ENCODE measurements at places on chromosomes 3 and 15. TPM values are rescaled to one million over a fixed set of nuclear protein-coding genes. Genes with fewer than 3 reads are reported as not detected.
A peak's percentile ranks its signal among the peaks of the same experiment; 100 is the strongest.

GRCh38 chr15:58484791-58485600 is 53.2 kb downstream of the LIPC start:
- DNase-seq: no peak

Gene P2RY1
- total RNA-seq: 2.2 TPM

Gene KCNMB2
- 4.4 TPM for total RNA-seq

- DNase-seq: no peak
Observed at GRCh38 chr3:13682331-13683013, 133.5 kb downstream of the FBLN2 start.

- DNase-seq: no peak
Observed at GRCh38 chr3:156620901-156621300, 53.5 kb upstream of the TIPARP start.

DNA sequence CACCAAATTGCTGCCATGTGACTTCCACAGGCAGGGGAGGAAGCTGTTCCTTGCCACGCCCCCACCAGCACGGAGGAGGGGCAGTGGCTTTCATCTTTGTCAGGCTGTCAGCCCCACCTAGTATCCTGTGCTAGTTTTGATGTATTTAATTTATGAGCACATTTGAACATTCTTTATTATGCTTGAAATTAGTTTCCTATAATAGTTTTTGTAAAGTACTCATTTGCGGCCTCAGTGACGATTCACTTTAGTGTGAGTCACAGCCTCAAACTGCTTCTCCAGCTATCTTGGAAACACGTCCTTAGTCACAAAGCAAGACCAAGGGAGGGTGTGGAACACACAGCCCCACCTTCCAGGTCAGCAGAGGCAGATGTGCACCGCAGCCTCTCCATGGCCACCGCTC is 239.9 kb upstream of the ATP10A start:
- DNase-seq: no peak

- no peak for DNase-seq
Observed at GRCh38 chr15:36108541-36108940, 470.9 kb upstream of the CDIN1 start.

DNA sequence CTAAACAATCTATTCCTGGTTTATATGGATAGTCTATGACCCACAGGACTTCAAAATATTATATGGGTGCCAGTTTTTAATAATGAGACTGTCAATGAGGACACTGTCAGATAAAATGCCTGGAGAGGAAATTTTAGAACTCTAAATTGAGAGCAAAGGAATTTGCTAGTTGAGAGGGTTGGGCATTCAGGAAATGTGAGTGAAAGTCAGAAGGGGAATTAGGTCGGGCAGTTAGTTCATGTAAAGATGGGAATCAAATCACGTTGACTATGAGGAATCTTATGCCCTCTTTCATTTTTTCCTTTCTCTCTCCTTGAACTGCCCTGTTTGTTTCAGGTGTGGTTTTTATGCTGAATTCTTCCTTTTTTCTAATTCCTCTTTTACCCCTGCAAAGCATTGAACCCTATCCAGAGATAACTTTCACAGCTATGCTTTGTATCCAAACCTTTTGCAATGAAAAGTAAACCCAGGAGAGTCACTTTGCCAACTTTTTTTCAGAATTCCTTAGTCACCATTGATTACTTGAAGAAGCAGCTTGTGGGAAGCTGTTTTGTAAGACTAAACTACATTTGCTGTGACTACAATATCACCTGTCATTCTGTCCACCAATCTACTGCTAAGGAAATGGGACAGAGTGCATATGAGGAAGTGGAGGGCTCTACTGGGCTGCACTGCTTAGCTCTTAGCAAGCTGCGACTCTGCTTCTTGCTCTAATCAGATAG is 27.8 kb downstream of the CHP1 start:
- DNase-seq: no peak

- DNase-seq: no peak
Observed at GRCh38 chr15:59948924-59949613, 55.0 kb upstream of the FOXB1 start.

GRCh38 chr3:100002599-100003350 is 111.5 kb downstream of the FILIP1L start:
- peak; percentile 72 for DNase-seq

Gene PIERCE2
- total RNA-seq: 2.7 TPM

Gene RAB5A
- total RNA-seq: 76.9 TPM

- peak; percentile 97 for DNase-seq
Observed at GRCh38 chr15:33194704-33195670, at the start of gene FMN1. TSS of gene FMN1 (minus strand) at chr15:33194714. CDS start at chr15:33154914, 39,800 bp downstream.

Gene LRRC2
- 7.5 TPM for total RNA-seq

Gene ZNF774
- 3.1 TPM for total RNA-seq

Gene SH2D7
- total RNA-seq: not detected
